NCI-H187 (cell line): ENCODE measurements at places on chromosomes 5 and 9.

DNA sequence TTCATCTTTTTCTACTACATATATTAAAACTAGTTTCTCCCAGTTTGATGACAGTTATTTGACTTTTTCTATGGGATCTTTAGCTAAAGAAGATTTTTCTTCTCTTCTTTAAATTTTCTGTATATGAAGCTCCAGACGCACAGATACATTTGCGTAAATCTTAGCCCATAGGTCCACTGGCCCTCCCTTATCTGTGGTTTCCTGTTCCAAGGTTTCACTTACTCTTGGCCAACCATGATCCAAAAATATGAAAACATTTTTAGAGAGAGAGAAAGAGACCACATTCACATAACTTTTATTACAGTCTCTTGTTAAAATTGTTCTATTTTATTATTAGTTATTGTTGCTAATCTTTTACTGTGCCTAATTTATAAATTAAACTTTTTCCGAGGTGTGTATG lies 270.2 kb upstream of the DAPK1 start:
- DNase-seq, result no peak

DNA sequence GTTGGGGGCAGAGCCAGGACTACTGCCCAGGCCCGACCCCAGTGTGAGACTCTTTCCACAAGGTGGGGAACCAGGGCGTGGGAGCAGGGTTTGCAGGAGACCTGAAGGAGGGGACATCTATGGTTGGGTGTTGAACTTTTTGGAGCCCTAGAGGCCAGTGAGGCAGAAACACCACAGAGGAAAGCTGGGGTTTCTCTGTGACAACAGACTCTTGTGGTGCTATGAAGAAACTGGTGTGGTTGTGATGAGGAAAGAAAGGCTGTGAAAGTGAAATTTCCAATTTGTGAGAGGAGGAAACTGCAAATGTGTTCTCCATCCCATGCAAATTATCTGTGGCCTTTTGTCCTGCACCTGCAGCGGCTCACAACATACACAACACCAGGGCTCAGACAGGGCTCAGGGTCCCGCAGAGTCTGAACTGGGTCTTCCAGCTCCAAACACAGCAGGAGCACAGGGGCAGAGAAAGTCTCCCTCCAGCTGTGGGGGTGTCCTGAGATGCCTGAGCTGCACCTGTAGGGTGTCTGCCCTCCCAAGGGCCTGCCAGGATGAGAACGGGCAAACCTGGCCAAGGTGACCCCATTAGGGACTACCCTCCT lies 51.4 kb upstream of the GRHPR start:
- DNase-seq, result no peak

GRCh38 chr5:134477462-134478245 lies 47.8 kb upstream of the JADE2 start:
- DNase-seq, result no peak

GRCh38 chr5:169980418-169981053 lies at the start of gene INSYN2B:
TSS of gene INSYN2B (minus strand) at chr5:169980495. CDS start at chr5:169883898, 96,597 bp downstream.
- DNase-seq, result peak; percentile 5

- no peak for DNase-seq
Measured at GRCh38 chr5:142697356-142698255, 11.7 kb upstream of the FGF1 start.

DNA sequence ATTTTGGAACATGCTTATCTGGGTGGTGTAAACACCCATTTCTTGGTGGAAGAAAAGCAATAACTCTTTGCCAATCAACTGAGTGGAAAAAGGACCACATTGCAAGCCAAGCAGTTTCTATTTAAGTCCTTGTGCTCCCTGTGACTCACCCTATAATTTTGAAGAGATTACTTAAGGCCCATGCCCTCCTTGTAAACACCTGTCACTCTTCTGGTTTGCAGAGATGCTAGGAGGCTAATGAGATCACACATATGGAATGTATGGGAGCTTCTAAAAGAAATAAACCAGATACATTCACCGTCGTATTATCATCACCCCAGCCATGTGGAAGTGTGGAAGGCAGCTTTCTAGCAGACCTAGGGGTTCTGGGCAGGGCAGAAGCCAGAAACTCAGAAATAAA lies 337.1 kb downstream of the GADD45G start:
- DNase-seq, result no peak

DNA sequence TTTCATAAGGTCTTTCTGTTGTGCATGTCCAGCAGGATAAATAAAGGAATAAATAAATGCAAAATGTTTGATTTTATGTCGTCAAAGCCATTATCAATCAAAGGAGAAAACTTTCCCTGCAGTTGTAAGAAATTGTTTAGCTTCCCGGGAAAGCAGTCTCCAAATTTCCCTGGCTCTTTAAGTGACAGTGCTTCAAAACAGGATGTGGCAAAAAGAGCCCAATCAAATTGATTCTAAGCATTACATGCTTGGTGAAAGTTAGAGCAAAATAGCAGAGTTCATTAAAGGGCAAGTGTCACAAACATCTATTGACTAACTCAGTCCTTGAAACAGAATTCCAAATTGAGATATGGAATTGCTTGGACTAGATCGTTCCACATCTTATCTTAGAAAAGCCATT lies 704.1 kb downstream of the PRELID2 start:
- no peak for DNase-seq

- DNase-seq, result no peak
Measured at GRCh38 chr9:13588151-13589033, 308.9 kb upstream of the MPDZ start.

DNA sequence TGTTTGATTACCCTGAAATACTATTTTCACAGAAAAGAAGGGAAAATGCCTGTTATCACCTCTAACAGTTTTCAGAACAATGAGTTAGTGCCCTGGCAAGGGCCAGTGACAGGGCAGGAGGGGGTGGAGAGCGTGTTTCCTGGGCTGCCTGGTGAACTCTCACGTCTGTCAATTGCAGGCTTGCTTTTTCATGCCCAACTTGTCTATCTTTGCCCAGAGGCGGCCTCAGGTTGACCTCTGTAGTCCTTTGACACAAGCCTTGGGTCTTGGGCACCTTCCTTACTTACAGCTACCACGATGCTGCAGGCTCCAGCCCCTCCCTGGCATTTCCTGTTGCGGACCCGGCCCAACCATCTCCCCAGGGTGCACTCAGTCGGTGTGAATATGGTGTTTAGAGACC lies 2.2 kb upstream of the CEL start:
- no peak for DNase-seq

DNA sequence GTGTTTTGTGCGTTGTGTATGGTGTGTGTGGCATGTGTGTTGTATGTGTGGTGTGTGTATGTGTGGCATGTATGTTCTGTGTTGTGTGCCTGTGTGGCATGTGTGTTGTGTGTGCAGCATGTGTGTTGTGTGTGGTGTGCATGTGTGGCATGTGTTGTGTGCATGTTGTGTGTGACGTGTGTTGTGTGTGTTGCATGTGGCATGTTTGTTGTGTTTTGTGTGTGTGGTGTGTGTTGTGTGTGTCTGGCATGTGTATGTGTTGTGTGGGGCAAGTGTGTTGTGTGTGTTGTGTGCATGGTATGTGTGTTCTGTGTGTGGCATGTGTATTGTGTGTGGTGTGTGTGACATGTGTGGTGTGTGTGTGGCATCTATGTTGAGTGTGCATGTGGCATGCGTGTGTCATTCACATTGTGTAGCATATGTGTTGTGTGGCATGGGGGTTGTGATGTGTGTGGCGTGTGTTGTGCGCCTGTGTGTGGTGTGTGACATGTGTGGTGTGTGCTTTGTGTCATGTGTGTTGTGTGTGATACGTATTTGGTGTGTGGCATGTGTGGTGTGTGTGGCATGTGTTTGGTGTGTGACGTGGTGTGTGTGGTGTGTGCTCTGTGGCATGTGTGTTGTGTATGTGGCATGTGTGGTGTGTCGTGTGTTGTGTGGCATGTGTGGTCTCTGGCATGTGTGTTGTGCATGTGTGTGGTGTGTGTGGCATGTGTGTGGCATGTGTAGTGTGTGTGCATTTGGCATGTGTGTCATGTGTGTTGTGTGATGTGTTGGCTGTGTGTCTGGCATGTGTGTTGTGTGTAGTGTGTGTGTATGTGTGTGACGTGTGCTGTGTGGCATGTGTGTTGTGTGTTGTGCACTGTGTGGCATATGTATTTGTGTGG lies 46.6 kb upstream of the IRX4 start:
- DNase-seq, result no peak

DNA sequence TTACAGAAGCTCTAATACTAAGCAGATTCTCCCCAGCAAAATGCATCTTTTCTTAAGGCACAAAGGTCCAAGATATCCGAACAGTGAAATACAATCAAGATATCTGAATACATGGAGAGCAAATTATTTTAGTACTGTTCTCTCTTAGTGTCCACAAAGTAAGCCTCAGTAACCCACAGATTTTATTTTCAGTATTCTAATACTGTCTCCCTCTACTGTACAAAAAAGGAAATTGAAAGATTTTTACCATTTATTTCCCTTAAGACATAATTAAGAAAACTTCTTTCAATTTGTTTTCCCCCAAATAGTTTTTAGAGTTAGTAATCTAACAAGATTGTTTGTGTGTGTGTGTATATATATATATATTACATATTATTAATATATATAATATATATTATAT lies 24.7 kb upstream of the NOL6 start:
- DNase-seq, result no peak

DNA sequence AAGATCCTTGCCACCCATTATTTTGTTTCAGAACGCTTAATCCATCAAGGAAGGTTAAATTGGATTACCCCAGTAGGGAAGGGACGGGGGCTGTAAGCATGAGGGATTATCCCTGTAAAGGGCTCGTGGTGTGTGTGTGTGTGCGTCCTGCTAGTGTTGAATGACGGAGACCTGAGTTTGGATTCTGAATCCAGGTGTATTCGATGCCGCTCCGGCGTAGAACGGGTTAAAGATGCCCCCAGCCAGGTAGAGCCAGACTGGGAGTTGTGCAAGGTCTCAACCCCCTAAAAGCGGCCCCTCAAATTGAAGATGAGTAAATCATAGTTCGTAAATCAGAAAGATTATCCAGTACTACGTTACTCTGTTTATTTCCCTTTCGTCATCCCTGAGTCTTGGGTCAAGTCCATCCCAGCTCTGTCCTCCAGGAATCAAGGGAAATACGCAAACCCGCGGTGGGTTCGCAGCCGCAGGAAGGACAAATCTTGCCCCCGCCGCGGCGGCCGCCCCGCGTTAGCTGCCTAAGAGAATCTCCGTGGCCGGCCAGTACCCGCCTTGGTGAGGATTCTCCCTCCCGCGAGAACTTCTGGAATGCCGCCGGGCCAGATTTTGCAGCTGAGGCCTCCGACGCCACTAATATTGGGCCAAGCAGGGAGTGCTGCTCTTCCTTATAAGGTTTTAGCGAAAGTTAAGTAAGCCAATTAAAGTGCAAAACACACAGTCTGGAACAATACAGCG lies 586 bp upstream of the MTAP start:
- DNase-seq, result peak; percentile 21

GRCh38 chr5:41071242-41071641 lies at the start of gene MROH2B:
TSS of gene MROH2B (minus strand) at chr5:41071342. CDS start at chr5:41070852, 490 bp downstream.
- DNase-seq, result no peak

GRCh38 chr5:54090495-54091120 lies 219.8 kb downstream of the ARL15 start:
- DNase-seq, result no peak

DNA sequence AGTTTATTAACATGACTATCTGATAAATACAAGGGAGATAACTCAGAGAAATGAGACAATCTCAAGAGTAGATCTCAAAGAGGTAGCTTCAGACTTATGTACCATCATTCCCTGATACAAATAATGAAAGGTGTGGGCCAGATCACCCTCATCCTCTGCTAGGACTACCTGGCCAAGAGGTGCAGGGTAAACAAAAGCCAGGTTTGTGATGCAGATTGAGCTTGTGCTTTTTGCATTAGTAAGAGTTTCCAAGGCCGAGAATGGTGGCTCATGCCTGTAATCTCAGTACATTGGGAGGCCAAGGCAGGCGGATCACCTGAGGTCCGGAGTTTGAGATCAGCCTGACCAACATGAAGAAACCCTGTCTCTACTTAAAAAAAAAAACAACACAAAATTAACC lies 8.9 kb upstream of the SPIN1 start:
- no peak for DNase-seq

- DNase-seq, result no peak
Measured at GRCh38 chr5:149282027-149282965, 10.6 kb downstream of the AFAP1L1 start.

DNA sequence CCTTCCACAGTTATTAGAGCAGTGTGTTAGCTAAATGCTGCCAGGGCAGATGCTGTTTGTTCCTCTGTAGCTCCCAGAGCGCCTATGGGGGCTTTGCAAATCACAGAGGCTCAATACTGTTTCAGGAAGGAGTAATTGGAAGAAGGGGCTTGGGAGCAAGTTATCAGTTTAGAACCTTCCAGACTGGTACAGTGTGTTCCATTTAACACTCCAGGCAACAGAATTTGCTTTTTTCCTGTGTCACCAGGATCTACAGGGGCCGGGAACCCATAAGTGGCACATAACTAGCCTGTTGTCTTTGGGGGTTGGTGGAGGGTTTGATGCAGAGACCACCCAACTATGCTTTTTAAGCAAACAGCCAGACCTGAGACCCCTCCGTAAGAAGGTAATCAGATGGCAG lies 307.3 kb upstream of the KCNN2 start:
- DNase-seq, result no peak

GRCh38 chr9:36874261-36874660 lies 159.8 kb downstream of the PAX5 start:
- DNase-seq, result no peak

DNA sequence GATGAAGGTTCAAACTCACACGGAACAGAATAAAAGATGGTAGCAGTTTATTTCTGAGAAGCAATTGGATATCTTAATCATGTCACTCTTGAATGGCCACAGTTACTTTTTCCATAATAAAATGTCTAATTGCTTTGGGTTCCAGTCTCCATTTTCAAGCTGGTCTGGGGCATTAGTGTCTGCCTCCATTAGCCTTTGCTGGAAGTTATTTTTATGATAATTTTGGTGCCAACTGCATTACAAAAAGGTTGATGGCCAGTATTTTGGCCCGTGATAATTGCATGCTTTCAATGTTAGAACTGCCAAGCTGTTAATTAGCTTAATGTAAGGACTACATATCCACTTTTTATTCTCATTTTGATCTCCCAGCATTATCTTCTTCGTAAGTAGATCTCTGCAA lies 165.9 kb downstream of the SMC2 start:
- no peak for DNase-seq

- DNase-seq, result no peak
Measured at GRCh38 chr5:148290271-148291195, 21.7 kb upstream of the SPINK7 start.

GRCh38 chr9:132588501-132589147 lies 6.2 kb downstream of the BARHL1 start:
- DNase-seq, result no peak

- DNase-seq, result no peak
Measured at GRCh38 chr5:127031147-127031862, 947 bp upstream of the MARCHF3 start.

- DNase-seq, result no peak
Measured at GRCh38 chr9:118028225-118028624, 324.0 kb downstream of the TLR4 start.

- no peak for DNase-seq
Measured at GRCh38 chr9:107638521-107639310, 149.1 kb upstream of the KLF4 start.

- no peak for DNase-seq
Measured at GRCh38 chr9:20561531-20561930, 60.8 kb downstream of the MLLT3 start.

- DNase-seq, result no peak
Measured at GRCh38 chr9:132187121-132187620, 25.3 kb downstream of the NTNG2 start.

GRCh38 chr5:9058666-9059065 lies 487.2 kb downstream of the SEMA5A start:
- no peak for DNase-seq

GRCh38 chr5:170077526-170077925 lies 28.2 kb upstream of the FOXI1 start:
- no peak for DNase-seq
